Tibial nerve (tissue), 4 donors: ENCODE measurements at places on chromosomes 5 and 9.

GRCh38 chr9:120505186-120505585 is 74.8 kb downstream of the CDK5RAP2 start:
- no peak for DNase-seq

- DNase-seq: no peak
These were observed 1.3 kb downstream of the TNPO1 start for GRCh38 chr5:72817671-72818266.

DNA sequence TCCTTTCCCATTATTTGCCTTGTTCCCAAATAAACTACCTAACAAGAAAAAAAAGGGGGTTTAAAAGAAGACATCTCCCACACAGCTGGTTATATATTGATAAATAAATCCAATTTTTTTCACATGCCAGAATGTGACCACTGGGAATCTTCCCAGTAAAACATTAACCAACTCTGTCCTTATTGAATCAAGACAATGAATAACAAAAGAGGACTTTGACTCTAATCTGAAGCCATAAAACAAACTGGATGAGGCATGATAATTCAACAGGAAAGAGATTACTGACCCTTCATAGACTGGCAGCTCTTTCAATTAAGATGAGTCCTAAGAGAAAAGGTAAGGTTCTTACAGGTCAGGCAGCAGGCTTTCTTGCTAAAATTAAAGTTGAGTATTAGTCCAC is 165.8 kb upstream of the CDH6 start:
- DNase-seq: no peak

DNA sequence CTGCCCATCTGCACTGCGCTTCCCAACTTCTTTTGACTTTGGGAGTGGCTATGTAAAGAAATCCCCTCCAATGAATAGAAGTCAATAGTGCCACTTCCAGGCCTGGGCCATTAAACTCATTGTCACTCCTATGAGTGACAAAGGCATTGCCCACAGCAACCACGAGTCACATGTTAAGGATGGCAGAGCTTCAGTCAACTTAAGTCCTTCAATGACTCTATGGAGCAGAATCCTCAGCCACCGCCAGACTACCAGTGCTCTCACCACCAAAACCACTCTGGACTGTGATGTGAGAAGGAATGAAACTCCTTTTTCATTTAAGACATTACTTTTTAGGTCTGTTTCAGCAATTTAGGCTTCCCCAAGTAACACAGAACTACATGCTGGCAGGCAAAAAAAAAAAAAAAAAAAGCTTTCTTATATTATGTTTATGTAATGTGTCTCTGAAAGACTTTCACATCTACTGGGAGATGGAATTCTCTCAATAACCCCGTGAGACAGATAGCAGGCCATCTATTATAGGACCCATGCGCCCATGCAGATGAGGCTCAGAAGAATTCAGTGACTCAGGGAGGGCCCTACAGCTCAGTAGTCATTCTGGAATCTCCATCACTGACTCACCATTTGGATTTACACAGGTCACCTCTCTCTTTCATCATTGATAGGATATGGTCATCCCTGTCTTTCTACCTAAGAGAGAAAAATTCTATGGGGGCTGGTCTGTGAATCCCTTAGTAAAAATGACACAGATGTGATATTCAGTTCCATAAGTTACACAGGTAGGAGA is 180.5 kb downstream of the CEMIP2 start:
- DNase-seq: no peak

DNA sequence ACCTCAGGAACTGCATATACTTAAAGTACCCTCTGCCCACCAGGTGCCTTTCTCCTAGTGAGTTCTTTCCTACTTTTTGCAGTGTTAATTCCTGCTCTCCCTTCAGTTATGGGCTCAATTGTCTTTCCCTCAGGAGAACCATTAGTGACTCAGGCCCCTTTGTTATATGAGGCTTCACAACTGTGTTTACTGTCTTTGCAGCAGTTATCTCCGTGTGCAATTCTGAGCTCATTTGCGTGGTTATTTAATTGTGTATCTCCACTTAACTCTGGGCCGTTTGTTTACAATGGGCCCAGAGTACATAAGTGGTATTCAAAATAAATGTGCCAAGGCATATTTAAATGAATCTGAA is 9.6 kb downstream of the FBXO38 start:
- no peak for DNase-seq

GRCh38 chr5:1468629-1469527 is 23.6 kb upstream of the SLC6A3 start:
- DNase-seq: no peak

DNA sequence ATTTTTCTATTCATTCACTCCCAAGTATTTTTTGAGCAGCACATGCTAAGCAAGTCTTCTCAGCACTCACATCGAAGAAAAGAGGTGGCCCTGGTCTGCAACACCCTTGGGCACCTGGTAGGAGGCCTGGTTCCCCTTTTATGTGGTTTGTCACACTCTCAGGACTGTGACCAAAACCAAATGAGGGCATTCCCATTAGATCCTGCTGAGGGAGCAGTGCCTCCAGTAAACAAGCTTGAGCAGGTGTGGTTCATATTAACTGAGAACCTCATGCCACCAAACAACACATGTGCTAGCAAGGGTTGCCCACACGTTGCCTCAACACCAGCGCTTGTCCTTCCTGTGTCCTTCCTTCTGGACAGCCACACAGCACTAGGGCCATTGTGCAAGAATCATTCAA is 26.9 kb upstream of the SYK start:
- DNase-seq: no peak
